ENCODE measurements at places on chromosomes 6 and 20.

DNA sequence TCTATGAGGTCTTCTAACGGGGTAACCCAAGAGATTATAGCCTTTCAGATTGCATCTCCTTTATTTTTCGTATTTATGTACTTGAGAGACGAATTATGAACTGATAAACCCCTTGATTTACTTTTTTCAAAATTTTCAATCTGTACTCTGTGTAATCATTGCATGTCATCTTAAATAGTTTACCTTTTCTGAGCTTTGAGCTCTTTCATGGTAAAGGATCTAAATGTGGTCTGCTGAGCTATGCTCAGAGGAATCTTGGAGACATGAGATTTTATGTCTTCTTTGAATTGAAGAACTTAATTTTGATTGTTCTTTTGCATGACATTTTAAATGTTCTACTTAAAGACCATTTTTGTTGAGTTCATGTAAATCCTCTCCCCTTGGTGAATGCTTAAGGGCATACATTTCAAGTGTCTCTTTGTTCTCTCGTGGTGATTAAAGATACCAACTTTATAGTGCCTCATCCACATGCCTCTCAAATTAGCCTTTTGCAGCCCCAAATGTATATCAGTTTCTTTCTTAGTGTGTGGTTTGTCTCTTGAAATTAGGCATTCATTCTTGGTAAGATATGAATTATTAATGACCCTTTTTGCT, 116.3 kb upstream of the SCGN start:
- no peak for DNase-seq

GRCh38 chr6:170247178-170247701, 43.6 kb downstream of the DLL1 start:
- no peak for DNase-seq

DNA sequence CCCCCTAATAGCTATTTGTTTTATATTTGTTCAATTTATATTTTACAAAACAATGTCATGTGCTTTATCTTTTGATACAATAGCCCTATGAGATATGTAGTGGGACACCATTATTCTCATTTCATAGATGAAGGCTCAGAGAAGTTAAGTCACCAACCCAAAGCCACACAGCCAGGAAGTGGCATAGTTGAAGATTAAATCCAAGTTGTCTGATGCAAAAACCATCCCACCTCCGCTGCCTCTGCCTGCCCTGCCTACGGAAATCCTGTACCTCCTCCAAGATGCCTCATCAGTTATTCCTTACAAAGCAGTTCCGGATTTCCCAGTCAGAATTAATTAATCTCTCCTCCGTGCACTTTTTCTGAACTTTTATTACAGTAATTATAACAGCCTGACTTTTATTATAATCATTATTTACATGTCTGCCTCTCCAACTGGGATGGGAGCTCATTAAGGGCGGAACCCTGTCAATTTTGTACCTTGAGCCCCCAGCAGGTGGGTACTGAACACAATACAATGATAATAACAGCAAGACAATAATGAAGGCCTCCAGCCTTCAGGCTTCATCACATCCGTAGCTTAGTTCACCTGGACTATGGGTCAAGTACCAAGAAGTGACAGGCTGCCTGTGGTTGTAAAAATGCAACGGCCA, 54.7 kb downstream of the LRFN2 start:
- no peak for DNase-seq

- no peak for DNase-seq
Measured at GRCh38 chr20:43942667-43943285, 28.1 kb downstream of the TOX2 start.

DNA sequence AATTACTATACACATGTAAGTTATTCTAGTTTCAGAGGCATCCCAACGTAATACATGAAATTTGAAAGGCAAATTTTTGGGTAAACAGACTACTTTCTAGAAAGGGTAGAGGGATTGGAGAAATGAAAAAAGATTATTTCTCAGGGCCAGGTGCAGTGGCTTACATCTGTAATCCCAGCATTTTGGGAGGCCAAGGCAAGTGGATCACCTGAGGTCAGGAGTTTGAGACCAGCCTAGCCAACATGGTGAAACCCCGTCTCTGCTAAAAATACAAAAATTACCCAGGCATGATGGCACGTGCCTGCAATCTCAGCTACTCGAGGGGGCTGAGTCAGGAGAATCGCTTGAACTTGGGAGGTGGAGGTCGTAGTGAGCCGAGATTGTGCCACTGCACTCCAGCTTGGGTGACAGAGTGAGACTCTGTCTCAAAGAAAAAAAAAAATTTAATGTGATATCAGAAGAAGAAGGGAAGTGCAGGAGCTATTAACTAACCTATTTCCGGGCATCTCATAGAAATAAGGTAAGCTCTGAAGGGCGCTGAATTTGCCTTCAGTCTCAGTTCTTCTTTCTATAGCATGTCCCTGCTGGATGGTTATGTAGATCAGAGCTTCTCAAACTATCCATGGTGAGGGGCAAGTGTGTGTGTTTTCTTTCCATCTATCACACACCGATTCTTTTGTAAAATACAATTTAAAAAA, 100.3 kb upstream of the MTHFD1L start:
- DNase-seq, result no peak

- no peak for DNase-seq
Measured at GRCh38 chr20:1472556-1473245, 6.1 kb upstream of the NSFL1C start.

DNA sequence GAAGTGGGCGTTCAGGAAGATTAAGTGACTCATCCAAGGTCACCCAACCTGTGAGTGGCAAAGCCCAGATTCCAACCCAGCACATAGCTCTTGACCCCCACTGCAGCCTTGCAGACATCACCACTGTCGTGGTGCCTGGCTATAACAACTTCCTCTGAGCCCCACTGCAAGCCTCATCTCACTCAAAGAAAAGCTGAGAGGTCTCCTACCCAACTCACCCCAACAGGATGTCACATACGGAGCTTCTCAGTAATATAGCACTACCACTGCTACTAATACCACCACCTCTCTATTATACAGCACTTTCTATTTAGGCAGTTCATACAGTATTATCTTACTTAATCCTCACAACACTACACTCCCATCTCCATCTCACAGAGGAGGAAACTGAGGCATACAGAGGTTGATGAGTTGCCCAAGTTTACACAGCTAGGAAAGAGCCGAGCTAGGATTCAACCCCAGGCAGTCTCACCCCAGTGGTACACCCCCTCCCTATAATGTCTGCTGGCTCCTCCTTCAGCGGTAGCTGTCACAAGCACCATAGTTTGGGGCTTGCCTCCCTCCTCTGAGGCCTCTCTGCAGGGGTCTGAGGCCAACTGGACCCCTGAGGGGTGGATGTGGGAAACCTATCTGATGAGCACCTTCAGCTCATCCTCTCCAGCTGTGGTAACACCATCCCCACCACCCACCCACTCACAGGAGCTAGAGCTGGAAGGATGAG, 19.5 kb downstream of the TFEB start:
- DNase-seq, result no peak

DNA sequence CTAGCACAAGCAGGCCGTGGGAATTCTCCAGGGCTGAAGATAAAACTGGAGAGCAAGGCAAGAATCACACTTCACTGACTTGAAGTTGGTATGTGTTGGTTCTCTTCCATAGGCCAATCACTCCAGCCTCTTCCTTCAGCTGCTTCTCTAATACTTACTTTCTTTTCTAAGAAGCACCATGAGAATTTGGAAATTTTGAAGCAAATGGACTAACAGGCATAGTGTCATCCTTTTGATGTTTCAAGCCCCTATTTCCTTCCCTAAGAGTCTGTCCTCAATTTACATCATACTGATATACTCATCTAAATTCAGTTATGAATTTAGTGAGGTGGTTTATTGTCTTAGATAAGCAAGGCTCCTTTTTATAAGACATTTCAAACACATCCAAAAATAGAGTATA, 24.0 kb downstream of the SLC26A8 start:
- DNase-seq, result no peak

DNA sequence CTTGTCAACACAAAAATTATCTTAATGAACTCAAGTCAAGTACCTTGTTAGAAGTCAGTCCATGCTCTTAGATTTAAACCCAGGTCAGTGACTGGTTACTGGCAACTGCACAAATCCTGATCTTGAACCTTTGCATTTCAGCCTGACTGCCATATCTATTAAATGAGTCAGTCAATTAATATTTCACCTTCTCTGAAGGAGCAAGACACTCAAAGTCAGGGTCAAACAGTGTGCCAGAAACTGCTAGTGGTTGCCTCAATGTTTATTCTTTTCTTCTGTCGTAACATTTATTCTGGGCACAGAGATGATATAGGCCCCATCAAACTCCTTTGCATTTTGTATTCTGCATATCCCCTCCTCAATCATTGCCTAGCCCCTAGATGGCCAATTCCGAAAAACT, 193.9 kb upstream of the MOCS1 start:
- no peak for DNase-seq

DNA sequence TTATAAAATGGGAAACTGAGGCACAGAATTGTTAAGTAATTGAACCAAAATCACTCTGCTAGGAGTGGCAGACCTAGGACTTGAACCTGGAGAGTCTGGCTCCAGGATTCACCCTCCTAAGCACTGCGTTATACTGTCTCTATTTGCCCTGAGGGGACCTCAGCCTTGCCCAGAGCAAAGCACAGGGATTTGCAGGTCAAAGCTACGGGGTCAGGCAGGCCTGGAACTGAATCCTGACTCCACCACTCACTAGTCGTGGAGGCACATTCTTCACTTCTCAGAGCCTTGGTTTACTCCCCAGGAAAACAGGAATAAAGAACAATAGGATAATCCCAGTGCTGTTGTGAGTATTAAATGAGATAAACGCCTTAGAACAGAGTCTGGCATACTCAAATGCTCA, 19.4 kb downstream of the KCNK15 start:
- DNase-seq, result no peak

GRCh38 chr20:8853805-8854338, 215.0 kb upstream of the PLCB4 start:
- peak; percentile 1 for DNase-seq

DNA sequence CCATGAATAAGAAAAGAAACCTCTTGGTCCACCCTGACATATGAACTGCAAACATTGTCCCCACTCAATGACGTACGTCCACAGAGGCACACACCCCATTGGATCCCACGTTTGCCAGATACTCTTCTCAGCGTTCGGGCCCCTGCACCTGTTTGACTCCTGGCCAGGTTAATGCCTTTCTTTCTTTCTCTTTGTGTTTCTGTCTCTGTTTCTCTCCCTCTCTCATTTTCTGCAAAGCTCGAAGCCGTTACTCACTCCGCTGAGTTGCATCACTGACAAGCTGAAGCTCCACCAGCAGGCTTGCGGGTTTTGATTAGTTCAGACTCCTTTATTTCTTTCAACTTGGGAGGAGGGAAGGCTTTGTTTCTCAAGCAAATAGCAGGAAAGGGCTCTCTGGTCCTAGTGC, 135.5 kb upstream of the SUPT3H start:
- no peak for DNase-seq

DNA sequence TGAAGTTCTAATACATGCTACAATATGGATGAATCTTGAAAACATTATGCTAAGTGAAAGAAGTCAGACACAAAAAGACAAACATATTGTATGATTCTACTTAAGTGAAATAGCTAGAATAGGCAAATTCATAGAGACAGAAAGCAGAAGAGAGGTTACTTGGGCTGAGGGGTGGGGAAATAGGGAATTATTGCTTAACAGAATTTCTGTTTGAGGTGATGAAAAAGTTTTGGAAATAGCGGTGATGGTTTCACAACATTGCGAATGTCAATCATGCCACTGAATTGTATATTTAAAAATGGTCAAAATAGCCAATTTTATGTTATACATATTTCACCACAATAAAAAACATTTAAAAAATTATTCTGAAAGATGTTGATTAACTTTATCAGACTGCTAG, 6.1 kb downstream of the SLC26A8 start:
- DNase-seq, result no peak

DNA sequence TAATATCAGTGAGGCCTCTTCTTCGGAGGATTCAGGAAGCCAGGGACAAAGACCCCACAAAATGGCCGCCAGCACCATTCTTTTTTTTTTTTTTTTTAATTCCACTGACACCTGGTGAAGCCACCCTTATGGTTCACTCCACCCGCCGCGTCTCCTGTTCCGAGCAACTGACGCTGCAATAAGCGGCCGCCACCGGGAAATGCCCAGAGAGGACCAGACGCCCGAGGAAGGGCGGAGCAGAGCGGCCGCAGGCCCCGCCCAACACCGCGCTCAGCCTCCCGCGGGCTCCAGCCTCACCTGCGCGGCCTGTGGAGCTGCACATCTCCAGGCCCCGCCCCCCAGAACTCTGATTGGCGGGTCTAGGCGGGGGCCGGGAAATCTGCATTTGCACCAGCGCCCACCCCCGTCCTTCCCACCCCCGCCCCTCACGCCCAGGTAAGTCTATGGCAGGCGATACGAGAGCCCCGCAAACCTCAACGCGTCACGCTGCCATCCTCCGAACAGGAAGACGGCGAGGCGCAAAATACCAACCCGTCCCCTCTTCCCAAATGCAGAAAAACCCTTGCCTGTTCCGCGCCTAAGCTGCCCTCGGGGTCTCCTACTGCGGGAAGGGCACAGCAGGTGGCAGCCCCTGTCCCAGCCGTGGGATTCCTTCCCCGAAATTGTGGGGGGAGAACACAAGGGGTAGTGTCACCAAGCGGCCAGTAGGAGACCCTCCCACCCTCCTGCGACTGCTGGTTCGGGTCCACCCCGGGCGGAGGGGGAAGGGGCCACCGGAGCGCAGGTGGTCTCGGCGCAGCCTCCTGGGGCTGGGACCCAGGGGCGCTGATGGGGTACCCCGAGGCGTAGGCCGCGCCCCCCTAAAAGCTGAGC, 960 bp downstream of the ATP9A start:
- DNase-seq, result peak; percentile 72

- DNase-seq, result no peak
Measured at GRCh38 chr20:25040438-25040831, 17.5 kb downstream of the ACSS1 start.

- no peak for DNase-seq
Measured at GRCh38 chr6:149860834-149861602, 3.1 kb downstream of the LRP11 start.

DNA sequence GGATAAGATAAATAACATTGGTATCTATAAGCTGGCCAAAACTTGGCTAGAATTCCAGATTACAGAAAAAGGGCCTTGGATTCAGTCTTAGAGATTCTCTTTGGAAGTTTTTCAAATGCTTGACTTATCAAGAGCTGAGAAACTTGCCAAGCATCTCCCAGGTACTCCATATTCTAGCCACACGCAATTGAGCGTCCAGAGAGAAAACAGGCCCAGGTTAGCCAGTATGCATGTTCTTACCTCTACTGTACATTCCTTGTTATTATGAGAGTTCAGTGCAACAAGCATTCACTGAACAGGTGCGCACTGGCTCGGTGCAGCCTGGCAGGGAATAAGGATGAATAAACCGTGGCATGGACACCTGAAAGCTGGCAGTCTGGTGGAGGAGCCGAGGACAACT, 13.7 kb downstream of the CRNKL1 start:
- DNase-seq, result no peak

Data from nucleus accumbens (tissue), 56 donors.